ENCODE measurements at places on chromosomes 13 and 19.

DNA sequence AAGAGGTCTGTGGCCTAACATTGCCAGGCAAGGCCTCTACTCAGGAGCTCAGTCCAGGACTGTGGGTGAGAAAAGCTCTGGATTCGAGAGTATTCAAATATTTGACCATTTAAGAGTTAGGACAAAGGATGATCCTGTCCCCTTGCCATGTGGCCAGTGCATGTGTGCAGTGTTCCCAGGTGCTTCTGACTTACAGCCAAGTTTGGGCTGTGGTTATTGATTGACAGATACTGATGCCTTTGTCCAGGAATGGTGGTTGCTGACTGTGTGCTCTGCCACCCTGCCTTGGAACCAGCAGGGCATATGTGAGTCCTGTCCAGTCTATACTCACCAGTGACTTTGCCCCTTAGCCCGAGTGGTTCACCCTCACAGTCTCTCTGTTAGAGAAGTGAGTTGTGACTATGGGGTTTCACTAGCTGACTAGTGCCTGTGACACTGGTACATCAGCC is 51.9 kb downstream of the GARRE1 start:
- DNase-seq = no peak

- no peak for DNase-seq
Observed at GRCh38 chr19:33395561-33396550, 22.3 kb downstream of the CEBPG start.

GRCh38 chr19:30667227-30667626 is 295.0 kb downstream of the ZNF536 start:
- no peak for DNase-seq

GRCh38 chr19:10625003-10625761 is at the start of gene SLC44A2:
SLC44A2 (plus strand) TSS chr19:10625553; CDS start chr19:10625634, 81 bp downstream.
- DNase-seq = peak; percentile 83

- no peak for DNase-seq
Observed at GRCh38 chr13:98549006-98549727, 27.7 kb downstream of the STK24 start.

DNA sequence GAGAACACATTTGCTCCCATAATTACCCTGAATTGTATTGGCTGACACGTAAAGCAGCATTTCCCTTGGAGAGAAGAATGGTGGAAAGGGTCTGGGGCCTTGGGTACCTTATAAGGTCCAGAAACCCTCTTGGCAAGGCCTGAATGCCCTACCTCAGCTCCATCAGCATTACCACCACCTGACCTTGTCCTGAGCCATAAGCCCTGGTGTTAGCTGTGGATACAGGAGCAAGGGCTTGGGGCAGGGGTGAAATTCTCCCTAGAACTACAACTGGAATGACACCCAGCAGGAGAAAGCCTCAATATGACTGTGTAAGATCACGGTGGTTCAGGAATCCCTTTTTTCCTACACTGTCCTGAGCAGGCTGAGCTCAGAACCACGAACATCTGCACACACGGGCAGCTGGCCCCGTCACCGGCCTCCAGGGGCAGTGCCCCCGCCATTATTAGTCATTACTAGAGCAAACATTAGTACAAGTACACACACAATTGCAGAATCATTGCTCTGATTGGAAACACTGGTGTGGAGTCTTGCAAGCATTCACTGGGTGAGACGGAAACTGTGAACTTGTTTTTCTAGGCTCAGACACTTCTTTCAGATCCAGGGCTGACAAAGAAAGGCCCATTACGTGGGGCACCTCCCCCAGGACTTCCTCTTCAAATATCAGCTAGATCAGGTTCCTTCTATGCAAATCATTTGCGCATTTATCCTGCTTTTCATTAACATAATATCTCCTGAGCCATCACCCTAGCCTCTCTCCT is 26.8 kb upstream of the MTIF3 start:
- DNase-seq = peak; percentile 41

DNA sequence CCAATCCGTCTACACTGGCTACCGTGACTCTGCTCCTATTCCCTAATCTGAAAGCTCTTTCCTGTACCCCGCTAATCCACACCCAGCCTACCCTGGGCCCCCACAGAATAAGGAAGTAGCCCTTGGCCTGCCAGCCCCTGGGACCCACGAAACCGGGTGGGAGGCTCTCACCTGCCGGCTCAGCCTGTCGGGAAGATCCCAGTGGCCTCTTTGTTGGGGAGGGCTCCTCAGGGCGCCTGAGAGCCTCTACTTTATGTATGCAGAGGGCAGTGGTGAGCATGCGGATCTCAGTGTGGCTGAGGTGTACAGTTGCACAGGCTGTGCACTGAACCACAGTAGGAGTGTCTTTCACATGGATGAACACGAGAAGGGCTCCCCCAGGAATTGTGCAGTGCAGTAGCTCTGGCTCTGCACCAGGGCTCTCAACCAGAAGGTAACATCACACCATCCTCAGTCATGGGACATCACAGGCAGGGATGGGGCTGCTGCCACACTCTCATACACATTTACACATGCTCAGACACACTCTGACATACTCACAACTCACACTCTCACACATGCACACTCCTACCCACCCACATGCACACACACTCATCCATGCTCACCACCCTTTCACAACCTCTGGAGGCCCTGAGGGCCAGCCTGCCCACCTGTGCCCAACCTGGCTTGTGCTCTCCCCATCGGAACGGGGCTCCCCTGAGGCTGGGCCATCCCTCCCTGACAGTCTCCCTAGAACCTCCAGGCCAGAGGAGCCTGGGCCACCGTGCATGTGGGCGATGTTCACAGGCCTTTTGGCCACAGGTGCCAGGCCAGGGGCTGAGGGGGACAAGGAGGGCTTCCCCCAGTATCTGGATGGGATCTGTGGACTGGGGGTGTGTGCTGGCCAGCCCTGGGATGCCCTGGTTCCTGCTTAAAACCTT is 135.0 kb downstream of the URI1 start:
- no peak for DNase-seq

DNA sequence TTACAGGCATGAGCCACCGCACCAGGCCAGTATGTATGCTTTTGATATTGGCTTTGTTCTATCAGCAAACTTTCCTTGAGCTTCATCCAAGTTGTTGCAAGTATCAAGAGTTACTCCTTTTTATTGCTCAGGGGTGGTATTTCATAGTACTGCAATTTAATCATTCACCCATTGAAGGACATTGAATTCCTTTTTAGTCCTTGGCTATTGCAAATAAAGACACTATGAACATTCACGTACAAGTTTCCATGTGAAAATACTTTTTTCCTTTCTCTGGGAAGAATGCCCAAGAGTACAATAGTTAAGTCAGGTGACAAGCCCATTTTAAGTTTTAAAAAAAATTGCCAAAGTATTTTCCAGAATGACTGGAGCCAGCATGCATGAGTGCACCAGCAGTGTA is 20.4 kb downstream of the CEACAM3 start:
- no peak for DNase-seq

- no peak for DNase-seq
Observed at GRCh38 chr13:46210362-46211083, 1.2 kb upstream of the LRRC63 start.

- DNase-seq = no peak
Observed at GRCh38 chr19:50814883-50815282, 8.7 kb downstream of the KLK1 start.

GRCh38 chr19:20612711-20613316 is 47.2 kb upstream of the ZNF737 start:
- DNase-seq = no peak

GRCh38 chr13:62014299-62014698 is 598.6 kb upstream of the PCDH20 start:
- DNase-seq = peak; percentile 50

- DNase-seq = no peak
Observed at GRCh38 chr13:74920361-74920760, 561.6 kb downstream of the TBC1D4 start.

GRCh38 chr19:42450314-42450934 is 7.7 kb upstream of the CXCL17 start:
- peak; percentile 71 for DNase-seq

DNA sequence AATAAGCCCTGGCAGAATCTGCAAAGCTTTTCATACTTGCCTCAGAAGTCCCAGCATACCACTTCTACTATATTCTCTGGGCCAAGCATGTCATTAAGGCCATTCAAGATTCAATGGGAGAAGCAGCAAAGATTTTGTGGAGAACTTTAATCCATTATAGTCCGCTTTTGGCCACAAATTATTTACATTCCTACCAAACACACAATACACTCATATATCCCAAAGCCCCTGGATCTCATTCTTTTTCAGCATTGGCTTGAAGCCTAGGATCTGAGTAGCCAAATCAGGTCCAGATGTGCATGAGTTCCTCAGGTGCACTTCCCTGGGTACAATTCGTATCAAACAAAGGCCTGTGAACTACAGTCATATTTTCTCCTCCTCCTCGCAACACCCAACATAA is 203.4 kb downstream of the NDFIP2 start:
- DNase-seq = no peak

DNA sequence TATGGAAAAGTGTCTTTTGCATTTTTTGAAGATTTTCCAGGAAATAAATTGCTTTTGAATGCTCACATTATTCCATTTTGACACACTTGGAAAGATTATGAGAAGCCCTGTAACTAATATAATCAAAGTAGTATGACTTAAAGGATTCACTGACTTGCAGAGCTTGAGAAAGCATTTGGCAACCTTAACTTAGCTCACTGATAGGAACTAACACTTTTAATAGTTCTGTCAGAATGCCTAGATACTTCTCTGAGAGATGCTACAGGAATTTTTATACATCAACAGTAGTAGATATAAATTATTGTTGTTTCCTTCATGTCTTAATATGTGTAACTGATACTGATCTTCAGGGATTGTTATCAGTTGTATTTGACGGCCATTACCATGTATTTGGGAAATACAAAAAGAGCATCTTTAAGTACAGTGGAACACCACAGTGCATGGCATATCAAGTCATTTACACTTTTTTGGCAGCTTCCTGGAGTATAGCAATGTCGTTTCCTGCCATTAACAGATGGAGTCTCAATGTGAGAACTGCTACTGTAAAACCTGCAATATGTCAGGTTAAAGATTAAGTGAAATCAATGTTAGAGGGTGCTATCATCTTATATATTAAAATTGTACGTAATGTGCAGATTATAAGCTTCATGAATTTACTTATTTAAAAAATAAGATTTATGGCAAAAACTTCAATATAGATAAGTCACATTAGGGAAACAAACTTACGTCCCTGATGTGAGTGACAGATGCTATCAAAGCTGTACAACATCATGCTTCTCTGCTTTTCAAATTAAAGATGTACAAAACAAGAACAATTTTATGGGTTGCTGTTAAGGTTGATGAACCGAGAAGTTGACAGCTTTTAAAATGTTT is 1159.8 kb upstream of the MIR17HG start:
- DNase-seq = no peak

- no peak for DNase-seq
Observed at GRCh38 chr13:109485136-109485794, 301.1 kb downstream of the IRS2 start.

GRCh38 chr13:86464193-86464592 is 665.0 kb upstream of the SLITRK6 start:
- DNase-seq = peak; percentile 30

DNA sequence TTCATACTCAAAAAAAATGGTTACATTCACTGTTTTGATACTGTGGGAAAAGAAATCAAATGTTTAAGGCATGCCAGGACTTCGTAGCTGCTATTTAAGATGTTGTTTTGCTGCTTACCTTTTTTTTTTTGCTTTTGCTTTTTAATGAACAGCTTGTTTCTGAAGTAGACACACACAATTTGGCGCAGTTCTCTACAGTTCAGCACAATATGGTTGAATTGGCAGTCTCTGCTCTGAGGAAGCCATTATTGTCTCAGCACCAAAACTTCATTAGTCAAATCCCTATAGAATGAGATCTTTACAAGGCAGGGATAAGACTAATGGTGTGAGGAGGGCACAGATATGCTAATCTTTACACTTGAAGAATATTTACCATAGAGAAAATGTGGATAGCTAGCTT is 197.6 kb downstream of the SLITRK5 start:
- no peak for DNase-seq

Measured in COR-L47 (cell line).